ENCODE measurements at places on chromosomes 4 and X.

DNA sequence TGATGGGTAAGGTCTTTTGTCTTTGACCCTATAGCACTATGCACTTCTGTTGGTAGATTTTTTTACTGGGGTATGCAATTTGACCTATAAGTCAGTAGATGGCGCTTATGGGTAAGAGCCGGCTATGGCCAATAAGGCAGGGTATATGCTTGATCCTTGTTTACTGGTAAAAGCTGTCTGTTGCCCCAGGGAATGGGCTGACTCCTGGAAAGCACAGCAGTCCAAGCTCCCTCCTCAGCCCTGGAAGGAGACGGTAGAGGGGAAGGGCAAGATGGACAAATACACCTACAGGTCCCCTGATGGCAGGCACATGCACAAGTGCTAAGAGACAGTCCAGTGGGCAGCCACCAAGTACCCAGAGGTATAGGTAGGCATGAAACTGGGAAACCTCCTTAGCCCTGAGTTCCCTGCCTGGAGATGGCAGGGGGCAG, 63.7 kb downstream of the ADAMTS3 start:
- peak; percentile 42 for DNase-seq

DNA sequence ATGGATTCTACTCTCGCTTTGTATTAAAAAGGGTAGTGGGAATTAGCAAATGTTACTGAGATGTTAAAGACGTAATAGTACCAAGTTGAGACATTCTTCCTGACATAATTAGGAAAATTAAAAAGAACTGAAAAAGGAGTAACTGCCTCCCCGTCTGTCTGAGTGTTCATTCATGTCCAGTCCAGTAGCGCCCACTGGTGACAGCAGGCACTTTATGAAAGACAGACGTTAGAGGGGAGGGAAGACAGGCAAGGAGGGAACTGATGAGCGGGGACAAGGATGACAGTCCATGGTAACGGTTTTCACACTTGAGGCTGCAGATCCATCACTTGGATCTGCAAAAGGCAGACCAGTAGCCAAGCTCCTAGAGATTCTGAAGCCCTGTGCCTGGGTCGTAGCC, 326.7 kb downstream of the STK32B start:
- no peak for DNase-seq

DNA sequence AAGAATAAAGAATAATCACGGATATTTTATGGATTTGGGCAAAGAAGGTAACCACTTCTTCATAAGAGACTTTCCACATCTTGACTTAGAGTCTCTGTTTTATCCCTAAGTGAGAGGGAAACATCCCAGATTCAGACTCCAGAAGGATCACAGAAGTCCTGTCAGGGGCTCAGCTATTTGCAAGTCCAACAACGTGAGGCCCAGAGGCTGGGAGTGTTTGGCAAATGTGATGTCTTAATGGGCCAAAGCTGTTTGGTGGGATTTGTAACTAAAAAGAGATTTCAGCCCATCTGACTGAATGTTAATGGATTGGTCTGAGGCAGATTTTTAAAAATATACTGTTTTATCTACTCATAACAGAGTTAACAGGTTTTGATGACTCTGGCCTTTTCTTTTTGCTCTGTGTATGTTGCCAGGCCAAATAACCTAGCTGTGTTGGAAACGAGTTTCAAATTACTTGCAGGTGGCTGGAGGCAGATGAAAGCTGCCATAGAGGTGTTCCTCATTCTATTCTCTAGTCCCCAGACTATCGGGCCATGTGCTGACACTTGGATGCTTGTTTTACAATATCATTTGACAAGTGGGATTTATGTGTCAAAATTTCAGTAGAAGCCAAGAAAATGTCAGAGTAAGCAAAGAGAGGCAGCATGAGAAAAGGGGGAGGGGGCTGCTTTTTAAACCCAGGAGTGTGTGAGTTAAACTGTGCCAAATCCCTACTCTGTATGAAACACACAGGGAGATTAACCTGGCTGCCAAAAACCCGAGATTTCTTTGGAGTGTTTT, 330.9 kb downstream of the DCHS2 start:
- no peak for DNase-seq

GRCh38 chr4:5128569-5128968, 77.3 kb downstream of the STK32B start:
- DNase-seq = no peak

GRCh38 chr4:3250956-3251690, 2.2 kb downstream of the MSANTD1 start:
- no peak for DNase-seq

- no peak for DNase-seq
Observed at GRCh38 chr4:153748378-153748777, 11.4 kb downstream of the RNF175 start.

- DNase-seq = no peak
Observed at GRCh38 chrX:1507511-1508463, 29.2 kb downstream of the P2RY8 start.

- DNase-seq = no peak
Observed at GRCh38 chrX:154478728-154479622, at the start of gene LAGE3. LAGE3 (minus strand) TSS chrX:154479281; CDS start chrX:154478915, 366 bp downstream.

DNA sequence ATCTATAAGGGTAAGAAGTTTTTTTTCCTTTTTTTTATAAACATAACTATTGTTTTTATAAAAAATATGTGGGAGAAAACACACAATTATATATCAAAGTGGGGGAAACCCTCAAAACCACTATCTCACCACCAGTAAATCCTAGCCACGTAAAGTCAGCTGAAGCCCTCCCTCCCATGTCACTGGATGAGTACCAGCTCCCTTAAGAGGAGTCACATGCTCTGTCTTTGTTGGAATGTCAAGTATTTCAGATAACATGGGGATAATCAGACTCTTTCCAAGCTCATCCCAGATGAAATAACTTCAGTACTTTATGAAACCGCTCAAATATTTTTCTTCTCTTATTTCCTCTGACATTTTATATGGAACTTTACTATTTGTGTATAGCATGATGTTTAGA, 2.4 kb downstream of the MYOZ2 start:
- no peak for DNase-seq

- DNase-seq = no peak
Observed at GRCh38 chr4:7843831-7844593, 95.6 kb downstream of the AFAP1 start.

DNA sequence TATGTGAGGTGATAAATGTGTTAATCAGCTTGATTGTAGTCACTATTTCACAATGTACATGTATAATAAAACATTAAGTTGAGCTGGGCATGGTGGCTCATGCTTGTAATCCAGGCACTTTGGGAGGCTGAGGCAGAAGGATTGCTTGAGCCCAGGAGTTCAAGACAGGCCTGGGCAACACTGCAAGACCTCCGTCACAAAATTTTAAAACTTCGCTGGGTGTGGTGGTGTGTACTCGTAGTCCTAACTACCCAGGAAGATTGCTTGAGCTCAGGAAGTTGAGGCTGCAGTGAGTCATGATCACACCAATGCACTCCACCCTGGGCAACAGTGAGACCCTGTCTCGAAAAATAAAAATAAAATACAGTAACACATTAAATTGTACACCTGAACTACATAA, 20.1 kb downstream of the LYAR start:
- DNase-seq = no peak

DNA sequence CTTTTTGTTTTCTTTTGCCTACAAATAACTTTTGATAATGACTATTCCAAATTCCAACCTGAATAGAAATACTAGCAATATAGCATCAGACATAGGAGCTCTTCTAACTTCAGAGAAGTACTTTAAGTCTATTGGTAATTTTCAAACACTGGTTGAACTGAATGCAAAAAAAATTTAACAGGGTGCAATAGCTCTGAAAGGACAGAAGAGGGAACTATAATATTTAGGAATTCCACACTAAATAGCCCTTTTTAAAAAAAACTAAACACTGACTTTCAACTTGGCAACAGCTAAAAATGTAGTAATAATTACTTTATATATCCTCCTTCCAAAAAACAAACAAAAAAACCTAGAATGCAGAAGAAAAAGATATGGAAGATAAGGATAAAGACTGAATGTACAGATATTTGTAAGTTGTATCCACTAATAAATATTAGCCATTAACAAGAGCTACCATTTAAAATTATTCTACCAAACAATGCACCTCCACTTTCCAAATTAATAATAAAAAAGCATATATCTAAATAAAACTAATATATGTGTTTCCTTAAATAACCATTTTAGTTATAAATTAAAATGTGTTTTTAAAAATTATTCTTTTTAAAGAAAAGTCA, 81.4 kb downstream of the FBXW7 start:
- no peak for DNase-seq

- no peak for DNase-seq
Observed at GRCh38 chrX:139554991-139555675, 24.6 kb downstream of the F9 start.

DNA sequence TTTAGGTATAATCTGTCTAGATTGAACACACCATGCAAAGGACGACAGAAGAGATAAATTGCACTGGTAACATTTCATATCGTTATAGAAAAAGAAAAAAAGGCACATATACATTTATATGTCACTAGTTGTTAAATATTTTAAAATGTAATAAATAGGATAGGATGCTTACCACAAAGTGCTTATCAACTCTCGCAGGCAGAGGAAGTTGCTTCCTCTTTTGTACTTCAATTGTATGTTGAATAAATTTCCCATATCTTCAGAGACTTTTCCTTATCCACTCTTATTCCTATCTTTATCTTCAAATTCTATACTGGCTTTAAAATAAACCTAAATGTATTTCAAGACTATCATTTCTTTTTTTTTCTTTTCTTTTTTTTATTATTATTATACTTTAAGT, 163.3 kb upstream of the SPOCK3 start:
- DNase-seq = no peak

- no peak for DNase-seq
Observed at GRCh38 chr4:121243485-121243884, 79.4 kb upstream of the TNIP3 start.

- no peak for DNase-seq
Observed at GRCh38 chr4:80948995-80949394, 81.5 kb upstream of the BMP3 start.

GRCh38 chr4:8105306-8106100, 53.1 kb downstream of the ABLIM2 start:
- no peak for DNase-seq

GRCh38 chr4:108166441-108167315, 2.1 kb downstream of the LEF1 start:
- DNase-seq = no peak

Data from iPS DF 19.7 (cell line).